ENCODE measurements at places on chromosomes 16 and 17.

DNA sequence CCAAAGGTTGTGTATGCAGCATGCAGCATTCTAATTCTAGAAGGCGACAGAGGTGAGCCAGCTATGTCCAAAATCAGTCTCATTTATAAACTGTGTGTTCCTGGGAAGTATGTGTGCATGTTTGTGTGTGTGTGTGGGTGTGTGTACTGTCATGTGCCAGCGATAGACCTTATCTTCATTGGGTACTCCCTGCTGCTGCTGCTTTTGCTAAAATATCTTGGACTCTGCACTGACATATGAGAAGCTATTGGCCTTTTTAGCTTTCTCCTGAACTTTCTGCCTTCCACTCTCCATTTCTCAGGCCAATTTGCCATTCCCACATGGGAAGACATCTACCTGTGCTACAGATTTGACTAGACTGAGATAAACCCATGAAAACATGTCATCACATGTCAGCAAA lies 2.0 kb upstream of the LPO start:
- no peak for DNase-seq

GRCh38 chr17:31888124-31888523 lies 13.4 kb downstream of the UTP6 start:
- DNase-seq, result no peak

GRCh38 chr16:11744075-11744470 lies 1.4 kb upstream of the TXNDC11 start:
- DNase-seq, result no peak

DNA sequence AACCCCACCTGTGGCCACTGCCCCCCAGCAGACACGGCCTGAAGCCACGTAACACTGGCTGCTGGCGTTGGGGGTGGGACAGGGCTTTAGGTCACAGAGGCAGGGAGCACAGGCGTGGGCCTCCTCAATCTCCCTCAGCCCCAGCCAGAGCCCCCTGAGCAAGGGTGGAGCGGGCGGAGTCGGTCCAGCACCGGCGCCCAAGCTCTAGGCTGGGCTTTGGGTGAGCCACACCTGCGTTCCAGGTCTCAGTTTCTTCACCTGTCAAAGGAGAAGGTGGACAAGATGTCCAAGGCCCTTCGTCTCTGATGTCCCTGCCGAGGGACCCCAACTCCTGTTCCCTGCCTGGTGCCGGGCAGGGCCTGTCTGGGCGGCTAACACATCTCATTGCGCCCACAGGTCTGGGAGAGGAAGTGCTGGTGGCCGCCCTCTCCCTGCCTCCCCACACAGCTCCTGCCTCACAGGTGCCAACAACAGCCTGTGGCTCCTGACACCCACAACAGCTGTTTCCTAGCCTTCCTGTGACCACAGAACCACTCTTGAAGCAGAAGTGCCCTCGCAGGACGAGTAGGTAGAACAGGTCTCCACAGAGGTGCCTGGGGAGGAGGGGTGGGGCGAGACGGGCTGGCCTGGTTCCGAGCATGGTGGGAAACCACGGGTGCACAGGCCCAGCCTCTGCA lies 12.0 kb downstream of the FAM83G start:
- no peak for DNase-seq

GRCh38 chr16:88558457-88559442 lies 11.5 kb upstream of the ZC3H18 start:
- peak; percentile 58 for DNase-seq

GRCh38 chr16:88804552-88805339 lies 1.2 kb downstream of the CDT1 start:
- DNase-seq, result no peak

- no peak for DNase-seq
These were observed 270.2 kb upstream of the CPHXL start for GRCh38 chr16:75996491-75996890.

GRCh38 chr17:41974031-41974430 lies 7.4 kb downstream of the CNP start:
- no peak for DNase-seq
